Central memory CD8-positive, alpha-beta T cell (primary cell): ENCODE measurements at places on chromosomes 4 and X.

DNA sequence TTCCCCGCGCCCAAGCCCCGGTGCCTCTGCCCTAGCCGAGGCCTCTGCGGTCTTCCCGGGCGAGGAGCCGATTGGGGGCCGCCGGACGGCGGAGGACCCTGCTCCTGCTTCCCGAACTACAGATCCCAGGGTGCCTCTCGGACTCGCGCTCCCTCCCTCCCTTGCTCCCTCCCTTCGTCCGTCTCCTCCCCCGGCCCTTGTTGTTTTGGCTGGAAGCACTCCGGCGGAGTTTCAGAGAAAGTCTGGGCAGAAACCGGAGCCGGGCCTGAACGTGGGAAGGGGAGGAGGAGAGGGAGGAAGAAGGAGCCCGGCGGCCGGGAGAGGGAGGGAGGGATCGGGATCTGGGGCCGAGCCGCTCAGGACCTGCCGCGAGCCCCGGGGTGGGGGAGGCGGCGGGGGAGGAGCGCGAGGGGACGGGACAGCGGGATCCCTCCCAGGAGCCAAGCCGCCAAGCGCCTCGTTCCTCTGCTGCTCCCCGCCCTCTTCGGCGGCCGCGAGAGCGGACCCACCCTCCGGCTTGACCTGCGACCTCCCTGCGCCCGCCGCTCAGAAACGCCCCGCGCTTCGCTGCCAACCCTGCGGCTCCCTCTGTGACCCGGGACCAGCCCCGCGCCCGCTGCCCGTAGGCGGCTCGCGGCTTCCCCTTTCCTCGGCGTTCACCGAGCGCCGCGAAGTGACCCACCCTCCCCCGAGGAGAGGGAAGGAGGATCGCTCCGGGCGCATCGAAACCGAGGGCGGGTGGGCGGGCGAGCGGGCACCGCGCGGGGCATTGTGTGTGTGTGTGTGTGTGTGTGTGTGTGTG lies 496 bp upstream of the GAB1 start:
- DNase-seq = no peak
- peaks cover 52% of the 10 kb centered on the region for H3K27me3 ChIP-seq
- peaks cover 6% of the 10 kb centered on the region for H3K4me1 ChIP-seq
- no peak overlapping the region for H3K27ac ChIP-seq
- H3K36me3 ChIP-seq = no peaks in the 10 kb centered on the region

DNA sequence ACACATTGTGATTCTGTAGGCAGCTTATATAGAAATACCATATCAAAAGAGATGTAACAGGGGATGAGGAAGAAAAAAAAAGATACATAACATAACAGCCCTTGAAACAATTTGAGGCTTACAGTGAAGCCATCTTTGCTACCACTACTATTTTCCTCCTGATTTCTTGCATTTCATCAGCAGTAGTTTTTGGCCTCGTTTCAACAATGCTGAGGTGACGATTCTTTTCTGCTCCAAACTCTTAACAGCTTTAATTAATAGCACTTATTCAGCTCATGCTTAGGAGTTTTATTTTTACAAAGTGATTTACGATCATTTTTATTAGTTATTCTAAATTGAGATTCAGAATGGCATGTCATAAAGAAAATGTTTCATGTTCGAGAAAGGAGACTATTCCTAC lies 163.2 kb downstream of the DCK start:
- no peak for DNase-seq
- H3K27me3 ChIP-seq = peaks cover 6% of the 10 kb centered on the region
- no peaks in the 10 kb centered on the region for H3K4me1 ChIP-seq
- H3K27ac ChIP-seq = no peak overlapping the region
- H3K4me3 ChIP-seq = no peak overlapping the region

DNA sequence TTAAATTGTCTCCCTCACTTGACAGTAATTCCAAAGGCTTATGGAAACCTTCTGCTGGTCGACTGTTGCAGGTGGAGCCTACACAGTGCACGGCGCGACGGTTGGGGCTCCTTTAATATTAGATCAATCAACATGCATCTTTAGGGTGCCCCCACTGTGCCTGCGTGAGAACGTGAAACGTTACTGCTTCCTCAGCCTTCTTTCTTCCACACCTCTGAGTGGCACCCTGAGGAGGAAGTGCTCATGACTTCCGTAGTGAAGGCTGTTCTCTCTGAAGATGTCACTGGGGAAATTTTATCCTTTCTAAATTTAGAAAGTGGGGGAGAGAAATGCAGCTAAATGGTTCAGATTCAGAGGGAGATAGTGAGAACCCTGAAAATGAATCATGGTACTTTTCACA lies 184.0 kb upstream of the ZFP42 start:
- DNase-seq = no peak
- no peaks in the 10 kb centered on the region for H3K27me3 ChIP-seq
- H3K4me3 ChIP-seq = no peak overlapping the region

DNA sequence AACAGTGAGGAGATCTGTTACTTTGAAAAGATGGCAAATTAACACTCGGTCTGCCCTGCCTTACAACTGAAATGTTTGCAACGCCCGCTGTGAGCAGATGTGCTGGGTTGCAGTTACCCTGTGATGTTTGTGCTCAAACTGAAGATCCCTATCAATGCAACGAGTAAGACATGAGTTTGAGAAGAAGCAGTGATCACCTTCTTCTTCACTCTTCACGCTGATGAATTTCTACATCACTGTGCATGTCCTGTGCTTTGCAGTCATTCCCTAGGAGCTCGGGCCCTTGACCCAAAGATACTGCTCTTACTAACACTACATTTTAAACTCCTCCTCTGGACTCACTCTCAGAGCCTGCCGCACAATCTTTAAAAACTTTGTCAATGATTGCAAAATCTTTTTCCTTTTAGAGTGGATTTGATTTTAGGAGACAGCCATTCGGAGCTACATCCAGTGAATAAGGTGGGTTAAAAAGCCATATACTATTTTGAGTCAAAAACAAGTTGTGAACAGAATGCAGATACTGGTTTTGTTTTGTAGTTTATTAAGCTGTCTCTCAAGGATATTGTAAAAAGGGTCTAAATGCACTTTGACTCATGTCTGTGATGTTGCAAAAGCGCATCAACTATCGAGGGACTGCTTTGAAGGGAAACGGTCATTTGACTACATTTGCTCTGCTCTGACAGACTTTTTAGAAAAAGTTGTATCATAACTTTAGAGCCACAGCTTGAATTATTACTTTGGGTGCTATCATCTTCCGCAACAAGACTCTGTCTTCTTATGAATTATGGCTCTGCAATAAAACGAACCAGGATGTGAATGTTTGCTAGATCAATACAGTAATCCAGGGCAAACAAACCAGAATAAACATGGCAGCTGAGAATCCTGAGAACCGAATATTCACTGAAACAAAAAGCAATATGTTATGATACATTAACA lies 5.7 kb upstream of the RHOH start:
- H3K4me3 ChIP-seq = peak overlapping the region; percentile 100
- peaks cover 30% of the 10 kb centered on the region for H3K36me3 ChIP-seq
- DNase-seq = no peak
- H3K27ac ChIP-seq = peak overlapping the region; percentile 100

DNA sequence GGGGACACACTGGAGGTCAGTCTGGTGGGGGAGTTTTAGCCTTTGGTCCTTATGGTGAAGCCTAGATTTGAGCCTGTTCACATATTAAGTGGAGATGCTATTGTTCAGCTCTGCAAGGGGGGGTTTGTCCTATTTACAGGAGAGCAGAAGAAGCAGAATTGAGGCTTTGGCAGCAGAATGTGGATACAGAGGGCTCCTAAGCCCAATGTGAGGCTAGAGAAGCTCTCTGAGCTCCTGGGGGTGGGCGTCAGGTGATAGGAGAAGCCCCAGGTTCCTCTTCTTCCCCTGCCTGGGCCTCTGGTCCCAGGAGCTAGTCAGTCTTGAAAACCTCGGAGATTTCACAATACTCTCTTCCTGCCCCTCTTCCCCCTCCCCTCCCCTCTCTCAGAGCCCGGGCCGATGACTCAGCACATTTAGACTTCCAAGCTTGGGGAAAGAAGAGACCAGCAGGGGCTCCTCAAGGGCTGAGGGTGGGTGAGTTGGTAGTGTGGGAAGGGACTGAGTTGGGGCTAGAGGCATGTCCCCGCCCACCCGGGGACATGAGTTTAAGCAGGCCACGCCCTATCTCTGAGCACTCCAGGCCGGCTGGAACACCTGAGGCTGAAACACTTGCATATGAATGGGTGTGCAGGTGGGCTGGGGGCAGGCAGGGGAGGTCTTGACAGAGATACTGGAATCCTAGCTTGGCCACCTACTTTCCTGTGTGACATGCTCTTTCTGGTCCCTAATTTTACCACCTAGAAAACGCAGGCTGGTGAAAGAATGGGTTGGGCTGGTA lies 3.4 kb downstream of the TFE3 start:
- H3K4me1 ChIP-seq = peaks cover 29% of the 10 kb centered on the region
- peak overlapping the region; percentile 68 for H3K27ac ChIP-seq
- peaks cover 33% of the 10 kb centered on the region for H3K36me3 ChIP-seq
- H3K27me3 ChIP-seq = no peaks in the 10 kb centered on the region
- no peak overlapping the region for H3K4me3 ChIP-seq

- no peaks in the 10 kb centered on the region for H3K36me3 ChIP-seq
- no peak overlapping the region for H3K4me3 ChIP-seq
- H3K27me3 ChIP-seq = no peaks in the 10 kb centered on the region
- no peak for DNase-seq
- H3K4me1 ChIP-seq = peaks cover 2% of the 10 kb centered on the region
Measured at GRCh38 chrX:71657267-71657666, 10.1 kb upstream of the LOC101059915 start.
